Astrocyte of the spinal cord (primary cell): ENCODE measurements at places on chromosomes 6 and 20.

- peak; percentile 40 for DNase-seq
Observed at GRCh38 chr6:154039231-154039842, at the start of gene OPRM1. Gene OPRM1 (plus strand): TSS chr6:154039240. CDS start chr6:154039545, 305 bp downstream.

DNA sequence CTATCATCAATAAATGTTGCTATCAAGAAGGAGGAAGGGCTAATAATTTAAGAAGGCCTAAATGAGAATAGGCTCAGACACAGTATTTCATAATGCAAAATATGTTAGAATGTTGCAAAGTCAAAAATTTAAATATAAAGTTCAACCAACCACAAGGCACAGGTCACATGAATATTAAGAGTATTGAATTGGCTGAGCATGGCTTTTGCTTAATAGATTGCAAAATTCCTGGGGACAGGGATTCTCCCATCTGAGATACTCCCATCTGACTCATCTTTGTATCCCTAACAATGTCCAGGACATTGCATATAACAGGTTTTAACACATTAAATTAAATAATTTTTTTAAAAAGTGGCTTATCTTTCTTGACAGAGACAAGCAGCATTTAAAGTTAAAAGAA lies 32.9 kb upstream of the UTRN start:
- DNase-seq = no peak

- no peak for DNase-seq
Observed at GRCh38 chr20:2340136-2340535, 40.6 kb upstream of the TGM6 start.

GRCh38 chr6:65546894-65547293 lies 160.1 kb downstream of the EYS start:
- DNase-seq = no peak

GRCh38 chr6:56668158-56668557 lies 25.5 kb upstream of the DST start:
- no peak for DNase-seq

- peak; percentile 72 for DNase-seq
Observed at GRCh38 chr6:138765896-138766655, 7.5 kb upstream of the CCDC28A start.

DNA sequence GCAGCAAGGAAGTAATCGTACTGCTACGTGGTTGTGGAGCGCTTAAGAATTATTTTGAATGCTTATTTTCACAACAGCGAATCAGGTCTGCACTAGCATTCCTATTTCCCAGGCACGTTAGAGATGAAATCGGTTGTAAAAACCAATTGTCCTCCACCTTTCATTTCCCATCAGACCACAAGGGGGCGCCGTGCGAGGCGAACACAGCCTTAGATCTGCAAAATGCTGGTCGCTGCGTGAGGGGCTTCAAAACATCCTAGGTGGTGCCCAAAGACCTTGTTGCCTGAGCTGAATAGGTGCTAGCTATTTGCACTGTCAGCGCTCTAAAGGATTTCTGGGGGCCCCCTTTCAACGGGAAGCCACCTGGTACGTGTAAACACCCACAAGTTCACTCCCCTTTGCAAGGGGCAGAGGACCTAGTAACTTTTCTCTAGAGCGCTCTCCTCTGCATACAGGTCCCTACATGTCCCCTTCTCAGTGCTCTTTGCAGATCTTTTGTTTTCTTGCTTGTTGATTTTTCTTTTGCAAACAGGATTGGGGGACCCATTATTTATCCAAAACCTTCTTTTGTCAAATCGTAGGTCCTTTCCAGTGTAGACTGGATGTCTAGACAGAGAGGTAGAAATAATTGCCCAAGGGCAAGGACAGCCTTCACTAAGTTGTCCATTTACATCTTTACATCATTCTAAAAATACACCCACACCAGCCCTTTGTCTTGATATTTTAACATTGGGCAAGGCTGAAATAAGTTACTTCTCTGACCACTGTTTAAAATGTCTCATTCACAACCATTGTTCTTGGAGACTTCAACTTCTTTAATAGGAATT lies 59.8 kb downstream of the NEDD9 start:
- DNase-seq = peak; percentile 53

DNA sequence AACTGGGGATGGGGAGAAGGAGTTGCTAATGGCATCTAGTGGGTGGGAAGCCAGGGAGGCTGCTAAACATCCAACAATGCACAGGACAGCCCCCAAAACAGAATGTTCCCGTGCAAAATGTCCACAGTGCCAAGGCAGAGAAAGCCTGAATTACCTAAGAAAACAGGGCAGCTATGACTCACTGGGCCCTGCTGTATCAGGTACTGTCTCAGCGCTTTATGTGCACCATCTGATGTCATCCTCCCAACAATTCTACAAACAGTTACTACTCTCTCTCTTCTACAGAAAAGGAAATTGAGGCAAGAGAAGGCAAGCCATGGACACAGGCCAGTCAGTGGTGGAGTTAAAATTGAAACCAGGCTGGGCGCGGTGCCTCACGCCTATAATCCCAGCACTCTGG lies 3.1 kb downstream of the YTHDF1 start:
- no peak for DNase-seq

- DNase-seq = peak; percentile 11
Observed at GRCh38 chr6:100538086-100538485, 73.4 kb upstream of the SIM1 start.

DNA sequence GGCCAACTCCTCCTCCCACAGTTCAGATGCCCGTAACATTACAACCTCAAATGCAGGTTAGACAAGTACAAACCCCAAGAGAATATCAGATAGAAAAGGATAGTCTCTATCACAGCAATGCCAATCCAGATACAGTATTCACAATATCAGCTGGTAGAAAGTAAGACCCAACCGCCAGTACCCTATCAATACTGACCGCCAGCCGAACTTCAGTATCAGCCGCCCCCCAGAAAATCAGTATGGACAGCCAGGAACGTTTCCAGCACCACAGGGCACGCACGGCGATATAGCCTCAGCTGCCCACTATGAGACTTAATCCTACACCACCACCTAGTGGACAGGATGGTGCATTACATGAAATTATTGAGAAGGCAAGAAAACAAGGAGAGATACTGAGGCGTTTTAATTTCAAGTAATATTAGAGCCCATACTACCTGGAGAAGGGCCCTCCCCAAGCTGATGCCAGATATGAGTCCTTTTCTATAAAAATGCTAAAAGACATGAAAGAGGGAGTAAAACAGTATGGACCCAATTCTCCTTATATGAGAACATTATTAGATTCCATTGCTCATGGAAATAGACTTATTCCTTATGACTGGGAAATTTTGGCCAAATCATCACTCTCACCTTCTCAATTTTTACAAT lies 17.6 kb upstream of the EIF2S2 start:
- peak; percentile 70 for DNase-seq

GRCh38 chr20:33945391-33946081 lies 48.2 kb upstream of the RALY start:
- peak; percentile 49 for DNase-seq

GRCh38 chr6:29759457-29759856 lies 36.2 kb downstream of the HLA-F start:
- no peak for DNase-seq

GRCh38 chr20:62736026-62736406 lies 27.4 kb downstream of the NTSR1 start:
- no peak for DNase-seq

- no peak for DNase-seq
Observed at GRCh38 chr6:118935331-118935668, 341 bp upstream of the MCM9 start.
